Stimulated activated CD8-positive, alpha-beta memory T cell treated with anti-CD3 and anti-CD28 coated beads, Interleukin-4, amount 100 ng/mL, for 1 hour (primary cell): ENCODE measurements at places on chromosomes 12 and 14.

GRCh38 chr12:83172866-83173649 lies 486.4 kb downstream of the TMTC2 start:
- DNase-seq: no peak

DNA sequence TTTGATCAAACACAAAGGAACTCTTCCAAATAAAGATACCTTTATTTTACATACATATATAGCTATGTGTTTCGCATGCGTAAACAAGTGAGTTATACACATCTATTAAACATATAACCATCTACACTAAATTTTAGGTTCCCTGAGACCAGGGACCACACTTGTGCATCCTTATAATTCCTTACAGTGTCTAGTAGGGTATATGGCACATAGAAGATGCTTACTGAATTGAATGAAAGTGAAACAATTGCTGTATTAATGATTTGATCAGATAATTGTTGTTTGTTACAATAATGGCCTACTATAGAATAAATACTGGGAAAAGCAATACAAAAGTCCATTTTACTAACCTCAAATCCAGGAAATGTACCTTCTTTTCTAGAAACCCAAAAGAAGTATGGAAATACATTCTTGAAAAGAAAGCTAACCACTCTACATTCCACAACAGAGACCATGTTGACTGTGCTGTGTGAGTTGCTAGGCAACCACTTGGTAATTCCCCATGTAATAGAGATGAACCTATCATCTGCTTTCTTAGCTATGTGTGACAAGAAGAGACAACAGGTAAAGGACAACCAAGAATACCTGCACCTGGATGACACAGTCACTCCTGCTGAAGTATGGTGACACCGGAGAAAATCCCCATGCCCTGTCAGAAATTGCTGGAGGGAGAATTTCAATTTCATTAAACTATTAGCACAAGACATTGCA lies 11.9 kb upstream of the CIPC start:
- no peak for DNase-seq

DNA sequence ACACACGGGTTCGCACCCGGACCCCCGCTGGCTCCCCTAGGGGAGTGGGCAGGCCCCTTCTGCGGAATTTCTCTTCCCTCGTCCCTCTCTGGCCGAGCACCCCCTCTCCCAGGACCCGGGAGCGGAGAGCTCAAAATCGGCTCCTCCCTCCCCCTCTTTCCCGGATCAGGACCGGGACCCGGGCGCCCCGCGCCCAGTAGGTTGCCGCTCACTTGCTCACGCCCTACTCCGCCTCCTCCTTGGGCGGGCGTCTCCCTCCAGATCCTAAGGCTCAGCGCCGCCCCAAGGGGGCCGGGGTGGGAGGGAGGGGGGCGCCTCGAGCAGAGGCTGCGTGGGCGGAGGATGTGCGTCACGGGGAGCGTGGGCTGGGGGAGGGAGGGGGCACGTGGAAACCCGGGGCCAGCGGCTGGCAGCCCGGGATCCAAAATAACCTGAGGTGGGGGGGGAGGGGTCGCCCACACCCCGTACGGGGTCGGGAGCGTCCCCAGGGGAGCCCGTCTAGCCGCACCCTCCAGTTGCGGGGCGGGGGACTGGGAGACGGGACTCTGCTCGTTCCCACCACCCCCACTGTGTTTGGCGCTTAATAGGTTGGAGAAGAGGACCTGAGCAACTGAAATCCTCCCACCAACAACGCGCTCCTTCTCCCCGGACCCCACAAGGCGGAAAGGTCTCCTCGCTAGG lies 1.8 kb upstream of the NAB2 start:
- DNase-seq: peak; percentile 91

DNA sequence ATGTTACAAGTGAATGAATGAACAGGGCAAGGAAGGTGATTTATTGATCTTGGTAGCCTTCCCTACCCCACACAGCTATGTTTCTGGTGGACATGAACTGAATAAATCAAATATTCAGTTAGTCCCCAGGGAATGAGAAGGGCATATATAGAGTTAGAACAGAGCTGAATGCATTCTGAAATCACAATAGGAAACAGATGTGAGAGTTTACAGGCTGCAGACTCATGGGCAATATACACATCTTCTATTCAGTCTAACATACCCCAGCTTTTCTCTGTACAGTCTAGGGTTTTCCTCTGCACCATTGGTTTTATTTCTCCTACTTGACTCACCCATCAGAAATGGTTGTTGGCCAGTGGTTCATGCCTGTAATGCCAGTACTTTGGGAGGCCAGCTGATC lies 7.3 kb upstream of the STX2 start:
- DNase-seq: no peak

- DNase-seq: no peak
These were observed 43.1 kb upstream of the LTA4H start for GRCh38 chr12:96078231-96079135.

- no peak for DNase-seq
These were observed 31.2 kb downstream of the SUPT16H start for GRCh38 chr14:21352587-21352986.

- DNase-seq: no peak
These were observed 35.7 kb downstream of the PRKCH start for GRCh38 chr14:61357123-61357522.

DNA sequence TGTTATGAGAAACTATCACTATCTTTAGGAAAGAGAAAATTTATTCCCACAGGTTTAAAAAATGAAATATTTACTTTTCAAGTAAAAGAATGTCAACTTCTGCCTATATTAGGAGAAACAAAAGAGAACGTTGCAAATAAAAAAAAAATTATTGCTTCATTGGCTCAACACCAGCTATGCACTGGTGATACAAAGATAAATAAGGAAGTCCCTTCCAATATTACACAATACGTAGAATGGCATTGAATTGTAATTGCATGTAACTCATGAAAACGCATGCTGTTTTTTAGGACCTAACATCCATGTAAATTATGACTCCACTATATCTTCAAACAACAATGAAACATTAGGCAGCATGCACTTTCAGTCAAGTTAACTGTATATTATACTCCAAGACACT lies 56.4 kb upstream of the RERGL start:
- DNase-seq: no peak

- no peak for DNase-seq
These were observed 418.6 kb downstream of the NELL2 start for GRCh38 chr12:44457465-44457864.

DNA sequence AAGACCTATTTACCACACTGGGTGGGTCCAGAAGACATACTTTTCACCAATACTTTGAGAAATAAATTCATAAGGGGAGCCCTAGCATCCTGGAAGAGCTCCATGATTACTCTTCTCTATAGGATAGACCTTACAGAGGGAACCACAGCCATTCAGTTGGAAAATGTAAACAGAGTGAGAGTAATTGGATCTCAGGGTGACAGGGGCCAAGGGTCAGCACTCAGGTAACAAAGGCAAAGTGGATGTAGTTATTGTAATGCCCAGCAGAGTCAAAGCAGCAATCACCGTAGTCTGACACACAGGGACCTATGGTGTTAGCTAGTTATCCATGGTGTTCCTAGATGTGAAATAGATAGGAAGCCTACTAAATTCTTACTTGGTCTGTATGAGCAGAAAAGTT lies 10.8 kb upstream of the GTF2A1 start:
- no peak for DNase-seq

DNA sequence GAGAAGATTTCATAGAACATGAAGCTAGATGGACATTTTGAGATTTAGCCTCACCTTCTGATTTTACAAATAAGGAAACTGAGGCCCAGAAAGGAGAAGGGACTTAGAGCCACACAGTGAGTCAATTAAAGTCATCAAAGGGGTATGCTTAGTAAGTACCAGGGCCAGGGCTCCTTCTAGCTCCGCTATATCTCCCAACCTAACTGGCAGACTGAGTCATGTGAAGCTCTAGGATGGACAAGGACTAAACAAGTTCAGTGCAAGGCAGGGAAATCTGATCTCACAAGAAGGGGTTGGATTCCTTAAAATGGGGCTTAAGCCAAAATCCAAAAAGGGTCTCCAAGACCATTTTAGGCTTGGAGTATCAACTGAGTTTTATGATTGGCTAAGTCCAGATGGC lies 215.8 kb downstream of the PHLDA1 start:
- DNase-seq: no peak

DNA sequence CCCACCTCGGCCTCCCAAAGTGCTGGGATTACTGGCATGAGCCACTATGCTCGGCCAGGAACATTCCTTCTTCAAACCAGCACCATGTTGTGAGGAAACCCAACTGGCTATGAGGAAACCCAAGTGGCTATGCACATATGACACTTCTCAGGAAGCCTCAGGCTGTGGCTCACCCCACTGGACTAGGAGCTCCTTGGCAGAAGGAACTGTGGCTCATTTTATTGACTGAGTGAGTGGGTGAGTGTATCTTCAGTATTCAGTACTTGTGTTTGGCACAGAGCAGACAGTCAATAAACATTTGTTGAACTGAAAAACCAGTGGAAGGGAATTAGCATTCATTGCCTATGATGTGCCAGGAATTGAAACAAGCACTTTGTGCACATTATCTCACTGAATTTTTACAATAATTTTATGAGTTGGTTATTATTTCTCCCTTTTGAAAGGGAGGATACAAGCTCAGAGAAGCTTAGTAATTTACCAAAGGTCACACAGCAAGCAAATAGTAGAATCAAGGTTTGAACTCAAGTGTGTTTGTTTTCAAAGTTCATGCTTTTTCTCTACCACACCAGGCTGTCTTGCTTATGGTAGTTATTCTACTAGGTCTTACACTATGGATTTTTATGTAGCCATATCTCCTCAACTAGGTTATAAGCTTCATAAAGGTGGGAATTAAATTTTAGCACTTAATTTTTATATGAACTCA lies 121.6 kb downstream of the VEZT start:
- no peak for DNase-seq

- DNase-seq: no peak
These were observed 15.0 kb downstream of the TBC1D15 start for GRCh38 chr12:71854594-71854993.

DNA sequence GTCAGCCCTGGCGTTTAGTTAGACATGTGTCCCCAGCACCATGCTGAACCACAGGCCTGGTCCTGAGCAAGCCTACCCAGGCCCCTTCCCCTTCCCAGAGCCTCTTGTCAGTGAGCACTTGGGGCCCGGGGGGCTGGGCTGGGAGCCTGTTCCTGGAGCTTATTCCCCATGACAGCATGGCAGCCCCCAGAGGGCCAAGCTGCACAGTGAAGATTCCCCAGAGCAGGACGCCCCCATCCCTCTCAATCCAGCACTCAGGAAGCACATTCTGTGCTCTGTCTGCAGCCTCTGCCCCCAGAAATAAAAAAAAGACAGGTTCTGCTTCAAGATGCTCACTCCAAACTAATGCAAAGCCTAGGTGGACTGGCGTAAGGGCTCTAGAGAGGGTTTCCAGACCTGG lies 117.3 kb downstream of the LGMN start:
- DNase-seq: no peak

DNA sequence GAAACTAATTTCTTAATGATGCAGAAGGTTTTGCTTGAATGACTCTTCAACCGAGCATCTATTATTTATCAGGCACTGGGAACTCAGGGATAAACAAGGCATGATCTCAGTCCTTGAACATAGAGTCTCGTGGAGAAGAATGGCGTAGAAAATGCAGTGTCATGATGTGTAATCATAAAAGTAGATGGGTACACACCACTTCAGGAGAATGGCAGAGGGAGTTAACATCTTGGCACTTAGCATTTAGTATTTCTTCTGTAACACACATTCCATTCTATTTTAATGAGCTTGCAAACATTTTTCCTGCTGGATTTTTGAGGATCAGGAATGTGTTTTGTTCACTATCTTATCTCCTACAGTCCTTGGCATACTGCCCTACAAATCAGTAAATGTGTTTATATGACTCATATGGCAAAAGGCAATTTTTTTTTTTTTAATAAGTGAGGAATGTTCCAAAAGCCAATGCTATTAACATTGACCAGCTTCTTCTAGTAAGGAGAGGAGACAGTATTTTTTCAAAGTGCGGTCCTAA lies 3.8 kb downstream of the TXNRD1 start:
- no peak for DNase-seq

DNA sequence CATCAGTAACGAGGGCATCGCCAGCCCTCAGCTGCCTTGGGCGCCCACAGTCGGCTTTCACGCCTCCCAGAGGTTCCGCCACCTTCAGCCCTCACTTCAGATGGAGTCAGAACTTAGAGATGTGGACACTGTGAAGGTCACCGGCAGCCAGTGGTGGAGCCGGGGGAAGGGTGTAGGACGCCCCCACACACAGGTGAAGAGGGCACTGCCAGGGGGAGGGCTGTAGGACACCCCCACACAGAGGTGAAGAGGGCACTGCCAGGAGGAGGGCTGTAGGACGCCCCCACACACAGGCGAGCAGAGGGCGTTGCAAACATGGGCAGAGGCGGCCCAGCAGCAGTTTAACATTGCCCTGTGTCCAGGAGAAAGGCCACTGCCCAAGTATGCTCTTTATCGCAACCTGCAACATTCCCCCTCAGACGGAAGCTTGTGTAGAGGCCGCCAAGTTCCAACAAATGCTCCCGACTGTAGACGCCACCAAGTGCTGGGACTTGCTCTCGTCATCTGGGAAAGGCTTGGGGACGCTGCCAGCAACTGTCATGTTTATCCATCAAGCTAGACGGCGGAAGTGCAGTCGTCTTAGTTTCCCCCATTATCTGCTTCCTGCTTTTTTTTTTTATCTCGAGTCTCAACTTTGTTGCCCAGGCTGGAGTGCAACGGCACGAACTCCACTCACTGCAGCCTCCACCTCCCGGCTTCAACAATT lies 4.9 kb upstream of the ANKLE2 start:
- no peak for DNase-seq

DNA sequence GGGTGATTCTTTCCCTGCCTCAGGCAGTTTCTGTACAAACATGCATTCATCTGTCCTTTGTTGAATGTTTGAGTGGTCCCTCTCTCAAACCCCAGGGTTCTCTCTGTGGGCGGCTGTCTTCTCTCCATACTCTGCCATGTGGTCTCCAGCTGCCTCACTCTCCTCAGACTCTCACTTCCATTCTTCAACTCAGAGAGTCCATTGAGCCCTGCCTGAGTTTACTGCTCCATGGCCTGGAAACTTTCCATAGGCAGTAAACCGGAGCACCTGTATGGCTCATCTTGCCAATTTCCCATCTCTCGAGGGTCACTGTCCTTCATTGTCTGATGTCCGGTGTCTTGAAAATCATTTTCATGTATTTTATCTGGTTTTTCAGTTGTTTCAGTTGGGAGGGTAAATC lies 11.3 kb downstream of the C14orf132 start:
- no peak for DNase-seq

- DNase-seq: no peak
These were observed at the start of gene PDE6H for GRCh38 chr12:14972816-14973215. Gene PDE6H (plus strand): TSS chr12:14973042. CDS start chr12:14978013, 4,971 bp downstream.

- DNase-seq: no peak
These were observed 116.3 kb upstream of the VASH1 start for GRCh38 chr14:76644855-76645518.

GRCh38 chr14:95524706-95525512 lies 8.5 kb upstream of the SYNE3 start:
- no peak for DNase-seq

GRCh38 chr12:128328961-128329360 lies 62.0 kb downstream of the TMEM132C start:
- no peak for DNase-seq

GRCh38 chr12:109113661-109114321 lies 2.6 kb upstream of the ACACB start:
- no peak for DNase-seq

GRCh38 chr12:6500466-6500865 lies 6.6 kb downstream of the NCAPD2 start:
- DNase-seq: no peak
